ENCODE measurements at places on chromosomes 5 and 9.

DNA sequence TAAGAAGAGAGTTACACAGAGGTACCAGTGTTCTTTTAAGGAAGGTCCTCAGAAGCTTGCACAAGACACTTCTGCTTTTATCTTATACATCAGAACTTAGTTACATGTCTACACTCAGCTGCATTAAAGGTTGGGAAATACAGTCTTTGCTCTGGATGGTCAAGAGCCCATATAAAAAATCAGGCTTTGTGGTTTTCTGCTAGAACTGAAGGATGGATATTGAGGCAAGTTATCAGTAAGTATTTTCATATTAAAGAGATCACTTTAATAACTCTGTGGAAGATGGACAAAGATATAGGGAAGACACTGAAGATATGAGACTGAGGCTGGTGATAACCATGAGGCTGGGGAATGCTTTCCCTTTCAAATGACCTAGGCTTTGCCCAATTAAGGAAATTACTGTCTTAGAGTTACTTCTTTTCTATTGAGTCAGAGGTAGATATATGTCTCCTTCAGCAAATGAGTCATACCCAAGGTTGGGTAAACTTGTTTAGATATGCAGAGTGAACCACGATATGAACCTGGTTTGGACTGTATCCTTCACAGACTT, 87.0 kb upstream of the TNC start:
- DNase-seq = no peak

DNA sequence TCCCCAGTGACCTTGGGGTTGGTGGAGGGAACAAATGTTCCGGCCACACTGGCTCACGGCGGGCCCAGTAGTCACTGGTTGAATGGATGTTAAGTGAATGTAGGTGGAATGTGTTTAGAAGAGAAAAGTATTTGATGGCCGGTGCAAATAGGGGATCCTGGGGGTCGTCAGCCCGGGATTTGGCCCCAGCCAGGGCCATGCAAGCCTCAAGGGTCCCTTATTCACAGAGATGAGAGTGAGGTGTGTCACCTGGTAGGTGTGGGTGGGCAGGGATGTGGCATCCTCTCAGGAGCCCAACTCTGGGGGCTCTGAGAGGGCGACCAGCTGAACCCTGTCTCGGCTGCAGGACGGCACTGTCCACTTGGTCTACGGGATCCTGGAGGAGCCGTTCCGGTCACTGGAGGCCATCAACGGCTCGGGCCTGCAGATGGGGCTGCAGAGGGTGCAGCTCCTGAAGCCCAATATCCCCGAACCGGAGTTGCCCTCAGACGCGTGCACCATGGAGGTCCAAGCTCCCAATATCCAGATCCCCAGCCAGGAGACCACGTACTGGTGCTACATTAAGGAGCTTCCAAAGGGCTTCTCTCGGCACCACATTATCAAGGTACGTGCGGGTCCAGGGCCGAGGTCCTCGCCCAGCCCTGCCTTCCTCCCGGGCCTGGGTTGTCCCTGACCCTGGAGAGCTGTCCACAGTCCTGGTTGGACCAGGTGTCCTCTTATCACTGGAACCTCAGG, 5.9 kb downstream of the DBH start:
- no peak for DNase-seq

GRCh38 chr5:67669916-67670315, 473.3 kb upstream of the CD180 start:
- no peak for DNase-seq

DNA sequence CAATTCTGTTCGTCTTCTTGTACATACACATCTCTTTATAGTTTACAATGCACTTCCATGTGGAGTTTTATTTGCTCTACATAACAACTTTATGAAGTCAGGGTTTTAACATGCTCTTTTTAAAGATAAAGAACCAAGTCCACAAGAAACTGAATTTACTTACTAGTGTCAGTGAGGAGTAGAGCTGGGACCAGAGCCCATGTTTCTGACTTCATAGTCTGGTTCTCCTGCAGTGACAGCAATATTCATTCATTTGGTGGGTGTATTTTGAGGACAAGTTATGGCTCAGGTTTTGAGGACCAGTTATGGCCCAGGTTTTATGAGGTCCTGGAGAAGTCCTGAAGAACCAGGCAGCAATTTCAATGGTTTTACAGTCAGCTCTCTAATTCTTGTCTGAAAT, 481.9 kb upstream of the TNC start:
- DNase-seq = no peak

GRCh38 chr5:75363111-75363510, 26.1 kb downstream of the HMGCR start:
- DNase-seq = no peak

DNA sequence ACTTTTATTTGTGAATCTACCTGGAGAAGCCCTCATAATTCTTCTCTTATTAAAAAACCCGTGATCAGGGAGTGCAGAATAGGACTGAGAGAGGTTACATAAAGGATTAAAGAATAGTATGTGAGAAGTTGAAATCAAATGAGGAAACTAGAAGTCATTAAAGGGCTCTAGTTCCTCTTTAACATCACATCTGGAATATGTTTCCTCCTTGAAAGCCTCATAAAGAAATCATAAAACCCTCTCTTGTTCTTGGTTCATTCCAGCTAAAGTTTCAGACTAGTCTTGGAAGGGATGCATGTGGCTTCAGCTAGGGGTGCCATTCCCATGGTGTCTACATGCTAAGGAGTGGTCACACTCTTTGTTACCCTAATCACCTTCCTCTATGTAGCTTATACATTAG, 5.7 kb upstream of the C5orf46 start:
- DNase-seq = no peak

DNA sequence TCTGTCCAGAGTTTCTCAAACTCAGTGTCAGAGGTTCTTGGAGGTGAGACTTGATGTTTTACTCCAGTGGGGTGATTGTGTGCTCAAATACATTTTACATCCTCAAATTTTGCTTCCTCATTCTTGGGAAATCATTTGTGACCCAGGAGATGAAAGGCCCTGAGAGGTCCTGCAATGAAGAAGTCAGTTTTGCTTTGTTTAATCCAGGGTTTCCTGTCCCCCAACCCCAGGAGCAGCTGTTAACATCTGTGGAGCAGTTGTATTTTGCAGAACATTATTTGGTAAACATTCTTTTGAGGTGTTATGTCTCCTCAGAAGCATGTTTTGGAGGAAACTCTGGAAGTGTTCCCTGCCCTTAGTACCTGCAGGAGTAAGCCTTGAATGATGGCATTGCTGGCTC, 59.8 kb downstream of the DAB2IP start:
- no peak for DNase-seq

GRCh38 chr9:82127465-82127864, 138.9 kb downstream of the SPATA31D1 start:
- DNase-seq = no peak

GRCh38 chr5:177459819-177460628, 13.4 kb downstream of the DBN1 start:
- DNase-seq = no peak

DNA sequence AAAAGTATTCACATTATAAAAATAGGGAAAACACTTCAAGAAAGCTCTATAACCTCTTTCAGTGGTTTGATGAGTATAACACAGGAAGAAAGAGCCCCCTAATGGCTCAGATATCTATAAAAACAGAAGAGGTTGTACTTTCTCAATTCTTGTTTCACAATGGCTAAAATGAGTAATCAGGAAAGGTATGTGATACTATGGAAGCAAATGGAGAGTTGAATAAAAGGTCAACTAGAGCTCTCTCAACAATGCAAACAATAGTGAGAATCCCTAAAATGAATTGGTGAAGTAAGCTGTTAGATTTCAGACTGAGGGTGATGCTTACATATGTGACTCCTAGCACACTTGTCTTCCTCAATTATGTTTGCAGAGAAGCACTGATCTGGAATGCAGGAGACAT, 584.6 kb upstream of the CDH18 start:
- no peak for DNase-seq

DNA sequence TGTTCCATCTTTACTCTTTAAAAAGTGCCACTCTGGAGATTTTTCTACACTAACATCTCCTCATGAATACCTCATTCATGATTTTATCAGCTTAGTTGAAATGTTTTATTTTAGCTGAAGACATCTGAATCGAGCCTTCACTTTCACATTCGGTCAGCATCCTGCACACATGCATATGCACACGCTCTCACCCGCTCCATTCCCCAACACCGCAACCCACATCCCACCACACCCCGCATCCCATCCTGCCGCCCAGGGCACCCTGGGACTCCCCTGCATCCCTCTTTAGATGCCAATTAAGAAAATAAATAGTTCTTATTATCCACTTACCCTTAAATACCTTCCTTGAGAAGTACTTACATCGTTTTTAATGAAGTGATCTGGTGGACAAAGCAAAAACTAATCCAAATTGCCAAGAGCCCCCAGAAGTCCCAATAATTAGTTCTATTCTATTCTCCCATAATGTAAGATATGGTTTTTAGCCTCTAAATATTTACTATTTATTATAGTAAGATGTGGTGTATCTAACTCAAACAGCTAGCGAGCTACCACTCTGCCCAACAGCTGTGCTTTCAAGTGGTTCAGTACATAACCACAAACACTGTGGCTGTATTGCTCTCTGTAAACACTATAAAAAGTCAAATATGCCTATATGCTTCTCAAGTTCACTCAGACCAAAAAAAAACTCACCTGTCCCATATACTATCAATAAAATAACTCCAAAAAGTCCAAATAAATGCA, 38.2 kb downstream of the GZMK start:
- DNase-seq = no peak

DNA sequence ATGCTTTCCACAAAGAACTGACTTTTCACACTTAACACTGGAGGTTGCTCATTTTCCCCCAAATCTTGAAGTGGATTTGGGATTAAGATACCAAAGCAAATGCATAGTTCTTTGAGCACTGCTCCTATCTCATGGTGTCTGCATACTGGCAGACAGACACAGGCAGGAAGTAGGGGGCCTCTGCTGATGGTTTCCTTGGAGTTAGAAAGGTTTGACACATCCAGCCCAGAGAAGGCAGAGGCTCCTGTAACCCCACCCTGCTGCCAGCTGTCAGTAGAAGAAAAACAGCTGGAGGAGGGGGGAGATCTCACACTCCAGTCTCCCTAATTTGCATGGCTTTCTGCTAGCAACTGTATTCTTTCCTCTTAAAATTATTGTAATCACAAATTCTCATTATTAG, 44.1 kb downstream of the APTX start:
- DNase-seq = no peak

- DNase-seq = no peak
Measured at GRCh38 chr9:86531273-86531970, 177.2 kb upstream of the TUT7 start.

DNA sequence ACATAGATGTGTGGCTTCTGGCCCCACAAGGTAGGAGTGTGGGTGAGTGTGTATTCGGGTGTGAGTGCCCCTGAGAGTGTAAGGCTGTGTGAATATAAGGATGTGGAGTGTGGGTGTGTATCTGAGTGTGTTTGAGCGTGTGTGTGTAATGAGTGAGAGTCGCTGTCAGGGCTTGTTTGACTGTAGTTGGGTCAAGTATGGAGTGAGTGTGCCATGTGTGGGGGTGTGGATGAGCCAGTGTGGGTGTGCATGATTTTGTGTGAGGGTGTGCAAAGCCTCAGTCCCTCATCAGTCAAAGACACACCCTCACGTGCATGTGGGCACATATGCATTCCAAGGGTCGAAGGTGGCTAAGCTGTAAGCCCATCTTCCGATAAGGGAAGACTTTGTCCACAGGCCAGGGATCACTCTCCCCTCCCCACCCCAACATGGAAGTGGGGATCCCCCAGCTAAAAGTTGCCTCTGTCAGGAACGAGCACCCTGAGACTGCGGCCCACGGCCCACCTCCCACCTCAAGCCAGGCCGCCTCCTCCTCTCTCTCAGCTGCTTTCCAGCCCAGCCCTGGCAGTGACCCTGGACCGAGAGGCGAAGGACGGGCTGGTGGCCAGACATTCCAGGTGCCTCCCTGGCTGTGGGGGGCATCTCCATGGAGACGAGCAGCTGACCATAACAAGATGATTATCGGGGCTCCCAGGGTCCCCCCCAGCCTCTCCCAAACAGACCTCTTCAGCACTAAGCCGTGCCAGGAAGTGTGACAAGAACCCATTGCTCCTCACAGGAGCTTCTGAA, 12.9 kb downstream of the AQP3 start:
- no peak for DNase-seq

DNA sequence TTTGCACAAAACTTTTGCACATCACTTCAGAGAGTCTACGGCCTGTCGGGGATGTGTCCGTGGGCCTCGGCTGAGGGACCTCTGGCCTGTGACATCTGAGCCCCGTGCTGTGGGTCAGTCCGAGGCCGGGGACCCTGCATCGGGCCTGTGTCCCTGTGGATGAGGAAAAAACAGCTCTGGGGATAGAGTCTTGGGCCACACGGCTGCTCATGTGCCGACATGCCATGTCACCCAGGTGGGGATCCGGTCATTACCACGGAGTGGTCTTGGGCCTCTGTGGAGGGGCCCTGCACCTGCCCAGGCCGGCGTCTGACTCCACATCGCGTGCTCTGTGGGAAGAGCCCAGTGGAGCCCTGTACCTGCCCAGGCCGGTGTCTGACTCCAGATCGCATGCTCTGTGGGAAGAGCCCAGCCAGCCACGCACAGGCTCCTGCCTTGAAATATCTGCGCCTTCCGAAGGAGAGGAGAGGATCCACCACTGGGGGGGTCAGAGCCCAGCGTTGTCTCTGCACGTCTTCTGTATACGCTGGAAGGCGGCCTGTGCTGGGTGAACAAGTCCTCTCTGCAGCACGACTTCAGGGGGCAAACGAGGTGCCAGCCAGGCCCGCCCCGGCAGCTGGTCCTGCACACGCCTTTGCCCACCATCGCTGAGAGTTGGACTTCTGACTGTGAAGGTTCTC, 27.5 kb upstream of the IRX4 start:
- no peak for DNase-seq

DNA sequence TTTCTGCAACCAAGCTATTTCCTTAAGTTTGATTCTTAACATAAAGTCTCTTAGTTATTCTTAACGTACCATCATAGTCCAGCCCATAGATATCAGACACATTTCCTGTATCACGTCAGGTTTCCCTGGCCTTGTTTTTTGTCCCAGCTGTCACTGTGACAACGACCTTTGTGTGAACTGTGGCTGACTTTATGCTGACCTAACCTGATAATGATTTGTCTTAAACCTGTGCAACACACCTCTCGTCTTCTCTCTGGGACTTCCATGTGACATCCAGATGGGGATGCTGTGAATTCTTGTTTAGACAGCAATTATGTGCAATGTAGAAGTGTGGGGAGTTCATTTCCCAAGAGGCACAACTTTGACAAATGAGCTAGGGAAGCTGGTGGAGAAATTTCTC, 662.8 kb downstream of the PTPRD start:
- DNase-seq = no peak

DNA sequence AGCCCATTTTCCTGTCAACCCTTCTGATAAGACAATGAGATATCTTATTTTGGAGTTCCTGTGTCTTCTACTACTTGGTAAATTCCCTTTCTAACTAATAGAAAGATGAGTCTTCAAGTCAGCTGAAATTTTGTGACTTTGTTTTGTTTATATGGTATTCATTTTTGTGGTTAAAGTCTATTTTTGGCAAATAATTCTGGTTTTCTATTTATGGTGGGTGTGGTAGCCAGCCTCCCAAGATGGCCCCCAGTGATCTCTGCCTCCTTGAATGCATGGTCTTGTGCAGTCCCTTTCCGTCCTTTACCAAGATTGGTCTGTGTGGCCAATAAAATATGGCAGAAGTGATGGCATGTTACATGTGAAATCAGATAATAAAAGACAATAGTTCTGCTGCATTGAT, 91.5 kb downstream of the NR3C1 start:
- DNase-seq = no peak
